ENCODE measurements at places on chromosomes 2 and 18.

GRCh38 chr2:26582890-26583289, 58.3 kb downstream of the CIB4 start:
- DNase-seq: no peak

DNA sequence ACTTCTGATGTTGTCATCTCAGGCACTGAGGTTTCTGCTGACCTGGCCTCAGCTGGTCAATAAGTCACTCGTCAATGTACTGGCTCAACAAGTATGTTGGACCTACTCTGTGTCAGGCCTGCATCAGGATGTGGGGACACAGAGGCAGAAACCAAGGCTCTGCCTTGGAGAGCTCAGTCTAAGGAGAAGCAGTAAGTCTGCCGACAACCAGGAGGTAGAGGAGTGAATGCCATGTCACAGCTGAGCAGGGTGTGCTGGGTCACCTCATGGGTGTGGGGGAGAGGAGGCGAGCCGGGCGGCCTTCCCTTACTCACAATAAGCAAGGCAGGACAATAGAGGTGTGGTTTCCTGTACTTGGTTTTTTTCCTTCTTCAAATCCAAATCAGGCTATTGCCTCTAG, 75.8 kb downstream of the COLEC12 start:
- no peak for DNase-seq

- DNase-seq: no peak
Observed at GRCh38 chr18:22394428-22394827, 23.3 kb downstream of the CTAGE1 start.

DNA sequence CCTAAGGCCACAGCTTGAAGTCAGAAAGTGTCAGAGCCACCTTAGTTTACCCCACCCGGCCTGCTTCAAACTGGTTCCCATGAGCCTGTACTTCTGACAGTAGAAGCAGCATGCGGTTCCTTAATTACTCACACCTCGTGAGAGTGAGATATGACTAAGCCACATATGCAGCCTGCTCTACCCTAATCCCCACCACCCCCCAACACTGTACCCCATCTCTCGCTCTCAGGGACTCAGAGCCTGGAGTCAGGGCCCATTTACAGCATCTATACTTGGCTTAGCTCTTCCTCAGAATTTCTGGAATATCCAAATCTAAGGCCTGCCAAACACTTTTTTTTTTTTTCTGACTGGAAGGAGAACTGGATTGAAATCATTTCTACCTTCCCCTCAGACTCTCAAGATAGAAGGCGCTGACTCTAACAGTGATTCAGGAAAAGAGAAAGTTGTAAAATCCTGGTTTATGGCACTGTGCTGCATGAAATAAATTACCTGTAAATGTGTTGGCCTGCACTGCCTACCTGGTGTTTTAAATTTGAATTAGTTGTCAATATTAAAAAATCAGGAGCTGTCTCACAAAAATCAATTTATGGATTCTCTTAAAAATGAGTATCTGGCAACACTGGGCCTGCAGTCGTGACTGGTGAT, 360.0 kb downstream of the RND3 start:
- DNase-seq: no peak

DNA sequence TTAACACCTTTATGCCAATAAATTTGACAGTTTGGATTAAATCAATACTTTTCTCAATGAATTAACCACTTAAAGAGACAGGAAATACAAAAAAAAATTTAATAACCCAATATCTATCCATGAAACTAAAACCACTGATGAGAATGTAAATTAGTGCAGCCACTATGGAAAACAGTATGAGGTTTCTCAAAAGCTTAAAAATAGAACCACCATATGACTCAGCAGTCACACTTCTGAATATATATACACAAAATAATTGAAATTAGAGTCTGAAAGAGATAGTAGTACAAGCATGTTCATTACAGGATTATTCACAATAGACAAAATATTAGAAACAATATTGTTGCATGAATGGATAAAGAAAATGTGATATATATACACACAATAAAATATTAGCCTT, 382.1 kb upstream of the SETBP1 start:
- no peak for DNase-seq

DNA sequence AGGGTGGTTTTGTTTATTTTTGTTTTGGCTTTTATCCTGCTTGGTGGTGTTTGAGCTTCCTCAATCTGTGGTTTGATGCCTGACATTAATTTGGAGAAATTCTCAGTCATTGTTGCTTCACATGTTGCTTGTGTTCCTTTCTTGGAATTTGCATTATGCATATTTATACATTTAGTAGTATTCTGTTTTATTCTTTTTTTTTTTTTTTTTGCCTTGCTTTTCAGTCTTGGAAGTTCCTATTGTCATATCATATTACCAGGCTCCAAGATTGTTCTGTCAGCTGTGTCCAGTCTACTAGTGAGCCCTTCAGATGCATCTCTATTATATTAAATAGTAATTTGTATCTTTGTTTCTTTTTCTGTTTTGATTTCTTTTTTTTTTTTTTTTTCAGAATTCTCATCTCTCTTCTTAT, 77.0 kb downstream of the EPC2 start:
- DNase-seq: no peak

DNA sequence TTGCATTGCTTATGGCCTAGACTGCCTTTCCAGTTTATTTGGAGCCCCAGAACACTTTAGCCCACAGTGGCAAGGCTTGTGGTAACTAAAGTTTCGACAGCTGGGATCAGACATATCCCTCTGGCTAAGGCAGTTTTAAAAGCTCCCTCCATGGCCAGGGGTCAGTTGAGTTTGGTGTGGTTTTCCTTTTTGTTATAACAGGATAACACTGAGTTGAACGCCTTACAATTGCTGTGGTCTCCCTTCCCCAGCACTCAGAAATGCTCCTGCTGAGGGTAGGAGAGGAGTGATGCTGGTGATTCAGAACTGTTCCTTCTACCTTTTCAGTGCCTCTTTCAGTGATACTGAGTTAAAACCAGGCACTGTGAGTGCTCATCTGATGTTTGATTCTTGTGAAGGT, 182.6 kb downstream of the GULP1 start:
- DNase-seq: no peak

DNA sequence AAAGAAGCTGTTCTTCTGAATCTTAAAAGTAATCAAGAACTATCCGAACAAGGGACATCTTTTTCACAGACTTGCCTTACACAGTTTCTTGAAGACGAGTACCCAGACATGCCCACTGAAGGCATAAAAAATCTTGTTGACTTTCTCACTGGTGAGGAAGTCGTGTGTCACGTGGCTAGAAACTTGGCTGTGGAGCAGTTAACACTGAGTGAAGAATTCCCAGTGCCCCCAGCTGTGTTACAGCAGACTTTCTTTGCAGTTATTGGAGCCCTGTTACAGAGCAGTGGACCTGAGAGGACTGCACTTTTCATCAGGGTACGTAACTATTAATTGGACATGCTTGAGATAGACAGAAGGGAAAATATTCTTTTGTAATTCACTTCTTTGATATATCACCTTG, 2.4 kb downstream of the MRPL44 start:
- no peak for DNase-seq

DNA sequence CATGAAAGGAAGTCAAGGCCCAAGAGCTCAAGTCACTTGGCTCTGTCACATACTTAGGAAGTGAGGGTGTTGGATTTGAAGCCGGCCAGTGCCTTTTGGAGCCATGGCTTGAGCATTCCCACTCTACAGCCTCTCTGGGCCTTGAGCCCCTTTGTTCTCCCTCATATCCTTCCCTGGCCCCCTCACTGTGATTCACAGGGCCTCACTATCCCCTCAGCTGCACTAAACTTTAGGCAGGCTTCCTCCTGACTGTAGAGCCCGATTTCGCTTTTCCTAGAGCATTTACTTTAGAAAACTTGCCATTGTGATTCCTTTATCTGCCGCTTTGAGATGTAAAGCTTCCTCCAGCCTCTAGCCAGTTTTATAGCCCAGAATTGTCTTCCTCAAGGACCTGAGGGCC, 107.6 kb downstream of the FBXO15 start:
- no peak for DNase-seq

GRCh38 chr2:240642806-240643092, 17.5 kb downstream of the GPR35 start:
- no peak for DNase-seq

DNA sequence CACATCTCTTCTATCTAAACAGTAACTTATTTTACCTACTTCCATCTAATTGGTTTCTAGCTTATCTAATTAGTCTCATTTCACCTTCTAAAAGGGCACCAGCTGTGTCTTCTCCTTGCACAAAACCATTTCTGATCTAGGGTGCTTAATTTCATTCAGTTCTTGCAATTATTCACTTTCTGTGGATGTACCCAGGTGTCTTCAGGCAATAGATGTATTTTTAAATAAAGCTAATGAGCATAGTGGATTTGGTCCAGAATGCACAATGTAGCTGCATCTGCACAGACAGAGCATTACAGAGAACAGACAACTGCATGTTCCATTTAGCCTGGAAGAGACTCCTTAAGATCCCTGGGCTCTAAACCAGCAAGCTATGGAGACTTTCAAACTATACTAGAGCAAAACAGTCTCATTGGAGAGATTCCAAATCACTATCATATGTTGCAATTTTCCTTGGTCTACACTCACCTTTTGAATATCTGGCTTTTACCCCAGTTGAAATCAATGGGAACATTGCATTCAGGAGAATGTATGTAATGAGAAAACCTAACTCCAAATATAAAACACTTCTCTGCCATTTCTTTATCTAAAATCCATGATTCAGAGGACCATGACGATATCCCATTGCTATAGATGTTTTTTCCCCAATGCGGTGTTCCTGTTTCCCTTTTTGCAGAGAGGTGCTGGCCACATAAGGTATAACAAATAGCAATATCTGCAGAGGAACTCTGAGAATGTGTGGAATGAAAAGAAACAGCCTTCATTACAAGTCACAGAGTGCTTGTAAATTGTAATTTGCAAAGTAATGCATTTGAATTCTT, 3.5 kb upstream of the RFX8 start:
- no peak for DNase-seq

DNA sequence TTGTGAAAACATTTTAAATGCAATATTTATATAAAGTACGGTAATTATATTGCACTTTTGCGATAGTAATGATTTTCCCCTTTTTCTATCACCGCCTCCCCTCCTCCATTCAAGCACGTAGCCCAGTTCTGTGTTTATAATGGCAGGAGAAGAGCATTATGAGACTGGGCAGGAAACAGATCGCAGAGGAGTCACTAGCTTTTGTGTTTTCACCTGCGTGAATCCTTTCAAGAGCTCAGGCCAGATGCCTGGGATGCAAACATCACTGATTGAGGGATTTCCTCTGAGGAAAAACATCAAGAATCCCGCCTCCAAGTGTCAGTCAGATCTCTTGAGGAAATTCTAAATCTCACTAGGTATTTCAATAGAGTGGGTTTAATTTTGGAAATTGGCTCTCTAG, 178.4 kb upstream of the FN1 start:
- no peak for DNase-seq

- DNase-seq: no peak
Observed at GRCh38 chr2:26178746-26179436, 6.0 kb downstream of the GAREM2 start.

DNA sequence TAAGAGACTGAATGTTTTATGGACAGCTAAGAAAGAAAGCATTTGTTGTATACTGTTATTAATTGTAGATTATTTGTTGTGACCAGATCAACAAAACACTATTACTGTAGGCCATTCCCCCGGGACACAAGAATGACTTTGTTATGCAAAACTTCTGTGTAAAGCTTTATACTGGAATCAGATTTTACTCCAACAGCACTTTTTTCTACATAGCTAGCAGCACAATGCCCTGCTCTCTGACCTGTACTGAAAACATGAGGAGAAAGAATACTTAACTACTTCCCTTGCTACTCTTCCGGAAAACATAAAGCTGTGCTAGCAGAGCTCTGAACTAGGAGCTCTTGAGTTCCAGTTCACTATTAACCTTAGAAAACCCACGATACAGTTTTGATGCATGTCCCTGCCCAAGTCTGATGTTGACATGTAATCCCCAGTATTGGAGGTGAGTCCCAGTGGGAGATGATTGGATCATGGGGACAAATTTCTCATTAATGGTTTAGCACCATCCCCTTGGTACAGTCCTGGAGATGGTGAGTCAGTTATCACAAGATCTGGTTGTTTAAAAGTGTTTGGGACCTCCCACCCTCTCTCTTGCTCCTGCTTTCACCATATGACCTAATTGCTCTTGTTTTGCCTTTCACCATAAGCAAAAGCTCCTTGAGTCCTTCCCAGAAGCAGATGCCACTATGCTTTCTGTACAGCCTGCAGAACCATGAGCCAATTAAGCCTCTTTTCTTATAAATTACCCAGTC, 601.1 kb upstream of the PIK3C3 start:
- no peak for DNase-seq

DNA sequence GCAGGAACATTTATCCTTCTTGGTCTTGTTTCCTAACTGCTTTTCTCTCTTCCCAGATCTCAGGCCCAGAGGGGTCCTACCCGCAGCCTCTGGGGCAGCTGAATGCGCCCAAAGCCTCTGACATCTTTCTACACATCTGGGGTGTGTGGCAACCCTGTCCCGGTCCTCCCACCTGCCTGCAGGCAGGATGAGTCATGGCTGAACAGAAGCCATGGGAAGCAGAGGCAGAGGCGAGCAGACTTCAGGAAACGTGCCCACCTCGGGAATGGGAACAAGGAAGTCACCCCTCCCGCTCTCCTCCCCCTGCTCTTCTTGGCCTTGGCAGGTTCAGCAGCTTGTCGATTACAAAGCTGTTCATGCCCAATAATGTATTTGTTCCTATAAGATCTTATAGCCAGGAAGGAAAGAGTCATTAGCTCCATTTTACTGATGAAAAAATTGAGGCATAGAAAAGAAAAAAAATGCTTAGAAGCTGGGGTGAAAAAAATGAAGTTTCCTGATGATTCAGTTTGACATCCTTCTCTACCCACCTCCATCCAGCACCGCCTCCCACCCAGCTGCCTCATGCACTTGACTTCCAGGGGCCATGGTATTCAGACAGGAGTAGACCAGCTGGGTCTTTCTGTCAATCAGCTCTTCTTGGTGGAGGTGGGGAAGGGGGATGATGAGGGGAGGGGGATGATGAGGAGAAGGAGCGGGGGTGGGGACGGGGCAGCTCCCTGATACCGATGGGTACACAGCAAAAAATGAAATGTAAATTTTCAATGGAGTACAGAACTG, 10.4 kb upstream of the KCNF1 start:
- no peak for DNase-seq

- no peak for DNase-seq
Observed at GRCh38 chr18:24776019-24776418, 315.6 kb downstream of the HRH4 start.

GRCh38 chr2:85064927-85065577, 68.1 kb upstream of the TCF7L1 start:
- no peak for DNase-seq

DNA sequence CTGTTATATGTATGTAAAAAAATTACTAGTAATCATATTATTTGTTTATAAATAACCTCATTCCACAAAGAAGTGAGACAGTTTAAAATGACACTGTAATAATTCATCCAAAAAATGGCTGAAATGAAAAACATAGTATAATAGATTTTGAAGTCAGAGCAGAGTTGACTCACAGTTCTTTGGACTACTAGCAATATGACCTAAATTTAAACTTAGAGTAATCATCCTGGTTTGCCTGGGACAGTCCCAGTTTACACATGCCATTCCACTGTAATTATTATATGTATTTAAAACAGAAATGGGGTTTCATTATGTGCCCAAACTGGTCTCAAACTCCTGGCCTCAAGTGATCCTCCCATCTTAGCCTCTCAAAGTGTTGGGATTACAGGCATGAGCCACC, 48.3 kb downstream of the CCDC88A start:
- DNase-seq: no peak

GRCh38 chr2:175884697-175885393, 117.2 kb downstream of the LNPK start:
- DNase-seq: no peak
